ENCODE measurements at places on chromosomes 7 and 10.
A peak's percentile ranks its signal among the peaks of the same experiment; 100 is the strongest.

GRCh38 chr7:142231716-142232115 is 26.1 kb downstream of the PRSS58 start:
- DNase-seq = no peak

DNA sequence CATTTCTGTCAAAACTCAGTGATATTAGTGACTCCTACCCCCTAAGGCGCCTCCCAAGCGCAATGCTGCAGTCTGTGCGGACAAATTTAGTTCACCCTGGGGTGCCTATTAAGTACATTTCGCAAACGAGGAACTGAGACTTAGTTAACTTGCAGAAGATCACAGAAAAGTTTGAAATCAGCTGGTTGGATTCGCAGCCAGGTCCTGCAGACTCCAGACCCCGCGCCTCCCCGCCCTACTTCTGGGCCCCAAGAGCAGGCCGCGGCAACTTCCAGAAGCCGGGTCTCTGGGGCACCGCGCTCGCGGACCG is 588 bp downstream of the CYREN start:
- DNase-seq = no peak

DNA sequence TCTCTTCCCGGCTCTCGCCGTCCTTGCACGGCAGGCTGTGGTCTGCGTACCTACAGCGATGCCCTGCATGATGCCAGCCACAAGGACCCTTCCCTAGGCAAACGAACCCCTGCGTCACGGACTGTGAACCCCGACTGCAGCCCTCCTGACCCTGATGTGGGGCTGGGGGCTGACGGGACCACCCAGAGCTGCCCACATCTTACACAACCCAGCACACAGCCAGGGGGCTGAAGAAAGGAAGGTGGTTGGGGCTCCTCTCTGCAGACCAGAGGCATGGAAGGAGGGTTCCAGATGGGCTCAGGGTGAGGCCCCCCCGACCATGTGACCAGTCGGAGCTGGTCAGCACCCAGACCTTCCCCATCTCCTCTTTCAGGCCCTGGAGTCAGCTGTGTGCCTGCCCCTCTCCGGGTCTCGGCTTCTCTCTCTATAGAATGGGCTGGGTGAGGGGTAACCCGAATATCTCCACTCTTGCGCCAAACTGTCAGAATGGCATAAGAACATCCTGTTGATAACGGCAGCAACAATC is 41.4 kb downstream of the EBF3 start:
- DNase-seq = no peak

- DNase-seq = peak; percentile 44
Observed at GRCh38 chr7:119270045-119270464, 1002.9 kb upstream of the KCND2 start.

GRCh38 chr7:73831834-73832651 is 1.2 kb downstream of the CLDN4 start:
- DNase-seq = no peak

DNA sequence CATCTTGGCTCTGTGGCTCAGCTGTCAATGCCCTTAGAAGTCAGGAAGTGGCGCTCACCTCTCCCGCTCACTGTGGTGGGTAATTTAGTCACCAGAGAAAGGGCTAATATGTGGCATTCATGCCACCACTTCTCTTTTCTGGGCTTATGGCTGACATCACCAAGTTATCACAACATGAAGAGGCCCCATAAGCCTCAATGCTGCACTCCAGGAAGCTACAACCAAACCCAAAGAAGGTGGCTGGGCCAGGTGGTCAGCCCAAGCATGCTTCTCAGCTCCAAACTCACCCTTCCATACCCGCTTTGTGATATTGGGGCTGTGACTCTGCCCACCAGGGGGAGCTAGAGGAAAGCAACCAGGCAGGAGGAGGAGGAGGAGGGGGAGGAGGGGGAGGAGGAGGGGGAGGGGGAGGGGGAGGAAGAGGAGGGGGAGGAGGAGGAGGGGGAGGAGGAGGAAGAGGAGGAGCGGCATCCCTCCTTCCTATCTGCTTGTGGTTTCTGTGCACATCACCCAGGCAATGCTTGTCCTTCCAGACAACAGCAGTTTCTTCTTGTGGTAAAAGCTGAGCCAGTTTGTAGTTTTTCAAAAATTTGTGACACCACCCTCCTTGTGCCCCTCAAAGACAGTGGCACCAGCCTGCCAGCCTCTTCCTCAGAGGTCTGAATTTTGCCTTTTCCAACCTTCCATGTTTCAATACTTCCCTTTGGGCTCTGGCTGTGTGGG is 42.1 kb downstream of the CYP26A1 start:
- DNase-seq = peak; percentile 80

- DNase-seq = no peak
Observed at GRCh38 chr10:103127241-103127640, 65.8 kb downstream of the NT5C2 start.

DNA sequence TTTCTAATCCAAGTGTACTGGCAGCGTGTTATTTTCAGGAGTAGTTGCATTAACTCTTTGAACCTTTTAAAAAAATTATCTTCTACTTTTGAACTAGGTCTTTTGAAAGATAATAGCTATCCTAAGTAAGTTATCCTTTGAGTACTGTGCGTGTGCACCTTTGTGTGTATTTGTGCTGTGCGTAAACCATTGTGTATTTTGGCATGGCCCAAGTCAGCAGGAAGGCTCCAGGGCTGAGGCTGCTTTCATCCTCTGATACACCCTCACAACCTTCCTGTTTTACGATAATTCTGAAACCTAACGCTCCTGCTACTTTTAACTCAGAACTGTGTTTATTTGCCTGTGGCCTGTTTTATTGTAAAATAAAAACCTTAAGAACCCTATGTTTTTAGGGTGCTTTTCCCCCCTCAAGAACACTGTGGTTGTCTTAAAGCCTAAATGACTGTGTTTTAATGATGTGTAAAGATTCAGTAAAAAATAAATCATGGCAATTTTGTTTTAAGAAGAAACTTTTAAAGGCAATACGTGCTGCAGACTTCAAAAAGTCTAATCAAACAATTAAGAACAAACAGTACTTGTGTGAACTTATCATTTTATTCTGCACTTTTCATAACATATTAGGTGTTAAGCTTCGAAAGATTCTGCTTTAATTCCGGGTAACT is 57.5 kb downstream of the HDAC9 start:
- DNase-seq = no peak

GRCh38 chr10:49621561-49621960 is 7.7 kb downstream of the CHAT start:
- no peak for DNase-seq

- DNase-seq = peak; percentile 47
Observed at GRCh38 chr10:69742928-69743602, 58.6 kb upstream of the COL13A1 start.

DNA sequence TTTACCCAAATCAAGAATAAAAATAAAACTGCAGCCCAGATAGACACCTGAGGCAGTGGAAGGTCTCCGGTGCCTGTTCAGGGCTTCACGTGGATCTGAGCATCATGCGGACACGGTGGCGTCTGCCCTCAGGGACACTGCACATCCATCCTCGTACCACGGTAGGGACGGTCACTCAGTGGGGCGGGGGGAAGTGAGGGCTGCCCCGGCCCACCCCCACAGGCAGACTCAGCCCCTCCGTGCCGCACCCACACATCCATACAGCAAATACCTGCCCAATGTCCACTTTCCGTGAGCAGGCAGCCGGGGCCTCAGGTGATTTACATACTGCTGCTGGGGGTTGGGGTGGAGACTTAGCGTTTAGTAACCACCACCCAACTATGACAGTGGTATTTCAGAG is 207.8 kb downstream of the DIP2C start:
- no peak for DNase-seq

DNA sequence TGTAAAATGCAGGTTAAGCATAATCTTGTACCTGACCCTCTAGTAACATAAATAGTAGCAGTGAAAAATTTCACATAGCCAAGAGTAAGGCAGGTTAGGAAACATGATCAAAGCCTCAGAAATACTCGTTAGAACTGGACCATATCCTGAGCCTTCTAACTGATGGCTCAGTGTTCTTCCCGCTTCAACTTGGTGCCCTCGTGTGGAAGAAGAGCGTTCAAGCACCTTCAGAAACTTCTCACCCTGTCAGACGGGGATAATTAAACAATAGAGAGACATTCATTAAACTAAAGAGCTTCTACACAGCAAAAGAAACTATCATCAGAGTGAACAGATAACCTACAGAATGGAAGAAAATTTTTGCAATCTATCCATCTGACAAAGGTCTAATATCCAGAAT is 124.5 kb downstream of the MYOF start:
- DNase-seq = peak; percentile 36

DNA sequence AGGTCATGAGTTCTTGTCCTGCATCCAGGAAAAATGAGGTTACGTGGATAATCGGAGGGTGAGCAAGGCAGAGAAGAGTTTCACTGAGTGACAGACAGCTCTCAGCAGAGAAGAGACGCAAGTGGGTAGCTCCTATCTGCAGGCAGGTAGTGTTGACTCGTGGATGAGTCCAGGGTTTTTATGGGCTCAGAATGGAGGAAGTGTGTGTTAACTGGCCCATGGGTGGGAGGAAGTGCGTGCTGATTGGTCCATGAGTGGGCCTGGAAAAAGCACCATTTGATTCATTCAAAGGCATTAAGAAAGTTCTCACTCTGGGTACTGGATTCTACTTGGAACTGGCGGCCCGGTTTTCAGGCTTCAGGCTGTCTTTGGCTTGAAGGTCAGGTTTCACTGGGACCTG is 4.8 kb upstream of the DMTF1 start:
- DNase-seq = no peak

DNA sequence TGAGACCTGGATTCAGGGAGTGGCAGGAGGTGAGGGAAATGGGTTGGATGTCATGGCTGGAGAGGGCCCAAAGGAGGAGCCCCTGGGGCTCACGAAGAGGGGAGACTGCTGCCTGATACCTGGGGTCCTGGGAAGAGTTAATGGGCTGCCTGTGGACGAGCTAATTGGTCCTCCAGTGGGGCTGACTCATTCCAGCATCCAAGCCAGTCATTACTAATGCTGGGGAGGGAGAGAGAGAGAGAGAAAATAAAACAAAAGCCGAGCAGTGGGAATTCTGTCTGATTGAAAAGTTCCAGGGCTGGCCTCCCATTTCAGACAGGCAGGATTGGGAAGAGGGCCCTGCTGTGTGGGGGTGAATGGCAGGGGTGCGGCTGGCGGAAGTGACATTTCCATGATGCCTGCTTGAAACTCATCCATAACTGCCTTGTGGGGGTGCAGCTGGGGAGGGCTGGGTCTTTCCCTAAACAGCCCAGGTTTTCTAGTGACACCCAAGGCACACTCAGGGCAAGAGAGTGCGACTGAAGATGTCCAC is 297.8 kb downstream of the RPS24 start:
- DNase-seq = no peak

DNA sequence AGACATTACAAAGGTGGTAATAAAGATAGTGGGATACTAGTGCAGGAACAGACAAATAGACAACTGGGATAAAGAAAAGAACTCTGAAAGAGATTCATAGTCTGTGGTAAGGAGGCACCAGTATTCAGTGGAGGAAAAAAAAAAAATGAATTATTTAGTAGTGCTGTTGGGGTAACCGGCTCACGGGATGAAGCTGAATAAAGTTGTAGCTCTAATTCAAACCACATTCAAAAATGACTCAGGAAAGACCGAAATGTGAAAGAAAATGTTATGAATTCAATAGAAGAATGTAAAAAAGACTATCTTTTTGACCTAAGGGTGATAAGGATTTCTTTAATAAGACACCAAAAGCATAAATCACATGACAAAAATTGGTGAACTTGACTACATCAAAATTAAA is 83.1 kb upstream of the HABP2 start:
- DNase-seq = no peak

All from activated CD8-positive, alpha-beta T cell treated with anti-CD3 and anti-CD28 coated beads for 36 hours (primary cell).